ENCODE measurements at places on chromosomes 11 and 22.

DNA sequence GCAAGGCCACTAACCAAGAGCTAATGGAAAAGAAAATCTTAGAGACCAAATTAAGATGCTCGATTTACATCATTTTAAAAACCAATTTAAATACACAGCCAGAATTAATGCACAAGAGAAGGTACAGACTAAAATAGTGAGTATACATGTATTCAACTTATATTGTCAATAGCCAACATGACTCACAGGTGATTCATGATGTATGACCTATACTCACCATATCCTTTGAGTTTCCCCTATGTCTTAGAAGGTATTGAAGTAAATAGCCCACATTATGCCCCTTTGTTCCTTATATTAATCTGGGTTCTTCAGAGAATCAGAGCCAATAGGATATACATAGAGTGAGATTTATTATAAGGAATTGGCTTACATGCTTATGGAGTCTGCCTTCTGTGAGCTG is 97.5 kb upstream of the ANO3 start:
- DNase-seq, result no peak

DNA sequence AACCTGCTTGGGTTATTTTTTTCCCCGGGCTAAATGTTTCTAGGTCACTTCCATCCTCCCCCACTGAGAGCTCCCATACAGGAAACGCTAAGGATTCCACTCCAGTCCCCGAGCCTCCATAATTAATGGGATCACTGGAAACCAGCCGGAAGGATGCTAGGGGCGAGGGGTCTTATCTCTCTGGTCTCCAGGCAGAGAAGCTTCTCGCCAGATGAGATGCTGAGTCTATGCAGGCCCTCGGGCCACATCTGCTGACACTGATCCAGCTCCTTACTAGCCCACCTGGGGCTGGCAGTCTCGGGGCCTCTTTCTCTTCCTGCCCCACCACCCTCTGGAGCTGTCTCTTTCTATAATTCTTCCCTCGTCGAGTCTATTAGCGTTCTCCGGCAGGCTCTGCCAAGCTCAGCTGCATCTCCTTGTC is 125.9 kb upstream of the SYT13 start:
- no peak for DNase-seq

- no peak for DNase-seq
Observed at GRCh38 chr11:82718307-82718706, 15.4 kb downstream of the FAM181B start.

DNA sequence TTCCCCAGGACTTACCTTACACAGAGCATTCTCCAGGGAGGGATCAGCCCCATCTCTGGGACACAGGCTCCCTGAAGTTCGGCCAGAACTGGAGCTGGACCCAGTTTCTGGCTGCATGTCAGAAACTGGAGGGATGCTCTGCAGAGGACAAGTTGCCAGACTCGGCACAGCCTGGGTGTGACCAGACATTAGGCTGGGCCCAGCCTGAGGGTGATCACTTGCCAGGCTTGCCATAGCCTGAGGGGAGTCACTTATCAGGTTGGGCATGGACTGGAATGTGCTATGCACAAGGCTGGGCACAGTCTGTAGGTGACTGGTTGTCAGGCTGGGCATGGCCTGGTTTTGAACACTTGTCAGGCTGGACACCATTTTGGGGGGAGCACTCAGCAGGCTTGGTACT is 30.7 kb upstream of the STK33 start:
- DNase-seq, result no peak

DNA sequence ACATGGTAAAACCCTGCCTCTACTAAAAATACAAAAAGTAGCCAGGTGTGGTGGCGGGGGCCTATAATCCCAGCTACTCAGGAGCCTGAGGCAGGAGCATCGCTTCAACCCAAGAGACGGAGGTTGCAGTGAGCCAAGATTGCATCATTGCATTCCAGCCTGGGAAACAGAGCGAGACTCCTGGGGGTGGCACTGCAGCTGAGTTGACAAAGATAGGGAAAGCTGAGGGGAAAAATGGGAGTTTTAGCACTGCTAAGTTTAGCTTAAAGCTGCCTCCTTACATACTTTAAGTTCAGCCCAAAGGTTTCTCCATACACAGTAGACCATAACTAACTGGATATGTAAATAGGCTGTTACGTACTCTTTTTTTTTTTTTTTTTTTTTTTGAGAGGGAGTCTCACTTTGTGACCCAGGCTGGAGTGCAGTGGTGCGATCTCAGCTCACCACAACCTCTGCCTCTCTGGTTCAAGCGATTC is 9.0 kb upstream of the USP28 start:
- DNase-seq, result no peak

Measured in GOT3 (cell line).